ENCODE measurements at places on chromosomes 12 and 14. TPM values are rescaled to one million over a fixed set of nuclear protein-coding genes. Genes with fewer than 3 reads are reported as not detected.

The FSCB gene
- not detected for total RNA-seq

The FAM186B gene
- total RNA-seq, result not detected

The SERPINA12 gene
- not detected for total RNA-seq

The DEPDC4 gene
- not detected for total RNA-seq

The KLRF1 gene
- total RNA-seq, result 0.35 TPM

The PTCSC3 gene
- total RNA-seq, result not detected
